ENCODE measurements at places on chromosomes 2 and 18.

- DNase-seq: no peak
These were observed 31.4 kb downstream of the INO80C start for GRCh38 chr18:35466334-35466733.

- DNase-seq: no peak
These were observed 10.1 kb downstream of the UGP2 start for GRCh38 chr2:63851691-63852311.

DNA sequence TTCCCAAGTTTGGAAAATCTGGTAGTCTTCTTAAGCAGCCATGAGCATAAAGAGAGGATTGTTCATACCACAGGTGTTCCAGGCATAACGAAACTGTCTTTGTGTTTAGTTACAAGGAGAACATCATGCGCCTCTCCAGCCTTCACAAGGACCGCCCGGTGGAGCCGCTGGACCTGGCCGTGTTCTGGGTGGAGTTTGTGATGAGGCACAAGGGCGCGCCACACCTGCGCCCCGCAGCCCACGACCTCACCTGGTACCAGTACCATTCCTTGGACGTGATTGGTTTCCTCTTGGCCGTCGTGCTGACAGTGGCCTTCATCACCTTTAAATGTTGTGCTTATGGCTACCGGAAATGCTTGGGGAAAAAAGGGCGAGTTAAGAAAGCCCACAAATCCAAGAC is 6.0 kb upstream of the MROH2A start:
- DNase-seq: no peak

GRCh38 chr2:206881708-206882410 is 57.5 kb upstream of the CPO start:
- DNase-seq: no peak

GRCh38 chr2:3725458-3726250 is 22.3 kb downstream of the DCDC2C start:
- DNase-seq: no peak

- no peak for DNase-seq
These were observed 30.6 kb downstream of the RTN4 start for GRCh38 chr2:55019526-55020258.

DNA sequence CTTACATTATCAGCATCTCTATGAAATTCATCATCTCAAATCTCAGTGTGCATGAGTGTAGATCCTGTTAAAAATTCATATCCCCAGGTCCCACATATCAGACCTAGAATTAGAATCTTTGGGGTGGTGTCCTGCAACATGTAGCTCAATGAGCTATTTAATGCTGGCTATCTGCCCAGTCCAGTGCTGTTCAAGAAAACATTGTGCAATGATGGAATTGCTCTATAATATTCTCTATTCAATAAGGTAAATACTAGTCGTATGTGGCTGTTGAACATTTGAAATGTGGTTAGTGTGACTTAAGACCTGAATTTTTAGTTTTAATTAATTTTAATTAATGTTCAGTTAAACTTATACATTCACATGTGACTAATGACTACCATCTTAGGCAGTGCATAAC is 127.4 kb downstream of the NOL4 start:
- no peak for DNase-seq

DNA sequence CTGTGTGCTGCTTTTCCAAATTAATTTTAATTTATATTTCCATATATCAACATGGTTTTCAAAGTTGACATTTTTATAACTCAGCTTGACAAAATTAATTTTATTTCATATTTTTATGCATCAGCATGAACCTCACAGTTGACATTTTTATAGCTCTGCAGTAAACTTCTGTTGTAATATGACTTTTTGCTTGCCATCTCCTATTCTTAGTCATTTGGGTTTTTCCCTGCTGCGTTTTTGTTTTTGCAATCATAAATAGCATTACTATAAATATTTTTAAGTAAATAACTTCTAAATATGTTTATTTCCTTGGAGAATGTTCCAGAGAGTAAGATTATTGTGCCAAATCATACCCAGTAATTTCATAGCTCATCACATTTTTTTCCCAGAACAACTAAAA is 21.0 kb upstream of the L3MBTL4 start:
- DNase-seq: no peak

DNA sequence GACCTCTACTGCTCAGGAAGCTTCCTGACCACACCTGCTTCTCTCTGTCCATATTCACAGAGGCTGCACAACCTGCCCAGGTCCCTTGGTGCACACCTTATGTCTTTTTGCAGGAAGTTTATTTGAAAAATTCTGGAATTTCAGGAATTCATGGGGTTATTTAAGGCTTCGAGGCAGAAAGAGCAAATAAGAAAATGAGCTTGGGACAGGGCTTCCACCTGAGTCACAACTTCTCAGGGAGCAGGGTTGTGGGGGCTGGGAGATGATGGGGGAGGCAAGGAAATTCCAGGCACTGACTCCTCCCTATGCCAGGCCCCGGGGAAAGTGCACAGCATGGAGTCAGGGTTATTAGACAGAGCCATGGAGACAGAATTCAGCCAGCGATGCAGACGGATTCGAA is 57.7 kb downstream of the INHBB start:
- DNase-seq: no peak

DNA sequence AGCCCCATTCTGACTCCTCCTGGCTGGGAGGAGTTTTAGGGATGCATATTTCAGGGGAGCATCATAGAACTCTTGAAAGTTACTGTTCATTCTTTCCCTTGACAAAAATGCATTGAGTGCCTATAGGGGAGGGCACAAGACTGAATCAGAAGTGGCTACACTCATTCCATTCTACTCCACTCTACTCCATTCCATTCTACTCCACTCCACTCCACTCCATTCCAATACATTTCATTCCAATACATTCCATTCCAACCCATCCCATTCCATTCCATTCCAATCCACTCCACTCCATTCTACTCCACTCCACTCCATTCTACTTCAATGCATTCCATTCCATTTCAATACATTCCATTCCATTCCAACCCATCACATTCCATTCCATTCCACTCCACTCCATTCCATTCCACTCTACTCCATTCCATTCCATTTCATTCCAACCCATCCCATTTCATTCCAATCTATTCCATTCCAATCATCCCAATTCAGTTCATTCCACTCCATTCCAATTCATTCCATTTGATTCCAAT is 110.8 kb downstream of the LOXHD1 start:
- DNase-seq: no peak

DNA sequence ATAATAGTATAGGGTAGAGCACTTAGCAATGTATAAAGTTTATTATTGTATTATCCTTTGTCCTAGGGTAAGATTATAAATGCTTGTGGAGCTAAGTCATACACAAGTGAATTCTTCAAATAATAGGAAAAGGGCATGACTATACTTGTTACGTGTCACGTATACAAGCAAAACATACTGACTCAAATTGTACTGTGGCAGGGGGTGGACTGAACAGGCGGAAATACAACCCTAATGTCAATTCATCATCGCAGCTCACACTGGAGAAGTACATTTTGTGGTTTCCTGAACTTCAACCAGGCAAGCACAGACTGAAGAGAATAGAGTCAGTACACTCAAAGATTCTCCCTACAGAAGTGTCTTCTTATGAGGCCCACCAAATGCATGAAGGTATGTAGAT is 201.0 kb downstream of the MBD2 start:
- no peak for DNase-seq

DNA sequence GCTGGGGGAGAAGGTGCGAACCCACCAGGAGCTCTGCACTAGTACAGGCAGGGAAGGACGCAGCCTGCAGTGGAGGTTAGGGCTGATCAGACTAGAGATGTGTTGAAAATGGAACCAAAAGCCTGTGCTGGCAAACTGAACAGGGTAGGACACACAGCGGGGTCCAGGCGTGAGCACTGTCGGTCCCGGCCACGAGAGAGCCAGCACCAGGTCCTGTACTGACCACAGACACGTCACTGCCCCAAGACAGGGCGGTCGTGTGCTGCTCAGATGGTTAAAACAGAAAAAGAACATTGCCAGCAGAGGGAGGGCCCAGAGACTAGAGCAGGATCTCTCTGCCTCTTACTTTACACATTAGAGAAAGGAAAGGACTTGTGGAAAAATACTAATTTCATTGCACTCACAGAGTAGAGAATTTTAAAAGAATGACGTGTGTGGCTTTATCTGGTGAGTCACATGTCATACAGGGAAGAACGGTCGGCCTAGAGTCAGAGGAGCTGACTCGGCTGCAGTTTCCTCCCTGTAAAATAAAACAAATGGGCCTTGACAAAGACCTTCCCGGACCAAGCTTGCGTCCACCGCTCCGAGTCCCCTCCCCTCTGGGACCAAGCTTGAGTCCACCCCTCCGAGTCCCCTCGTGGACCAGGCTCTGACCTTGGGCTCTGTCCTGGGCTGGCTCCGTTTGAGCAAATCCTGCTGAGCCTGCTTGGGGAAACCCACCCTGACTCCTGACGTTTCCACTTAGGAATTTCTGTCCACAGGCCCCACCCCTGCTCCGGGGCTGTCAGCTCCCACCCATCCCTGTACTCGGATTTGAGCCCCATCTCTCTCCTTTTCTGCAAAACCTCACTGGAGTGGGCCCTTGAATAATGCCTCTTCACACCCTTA is 16.7 kb upstream of the ADI1 start:
- DNase-seq: no peak

GRCh38 chr2:37302701-37303252 is 21.9 kb downstream of the PRKD3 start:
- DNase-seq: no peak

DNA sequence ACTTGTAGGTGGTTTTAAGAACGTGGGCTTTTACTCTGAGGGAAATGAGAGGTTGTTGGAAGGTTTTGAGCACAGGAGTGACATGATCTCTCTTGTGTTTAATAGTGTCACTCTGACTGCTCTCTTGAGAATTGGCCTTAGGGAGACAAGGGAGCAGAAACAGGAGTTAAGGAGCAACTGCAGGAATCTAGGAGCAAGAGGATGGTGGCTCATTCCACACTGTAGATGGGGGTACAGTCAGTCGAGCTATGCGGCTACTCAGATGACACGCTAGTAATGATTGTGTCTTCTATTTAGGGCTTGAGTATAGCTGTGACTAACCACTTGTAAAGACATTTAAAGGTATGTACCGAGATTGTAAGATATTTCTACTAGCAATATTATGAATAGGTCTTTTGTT is 87.4 kb downstream of the RPRM start:
- DNase-seq: no peak

DNA sequence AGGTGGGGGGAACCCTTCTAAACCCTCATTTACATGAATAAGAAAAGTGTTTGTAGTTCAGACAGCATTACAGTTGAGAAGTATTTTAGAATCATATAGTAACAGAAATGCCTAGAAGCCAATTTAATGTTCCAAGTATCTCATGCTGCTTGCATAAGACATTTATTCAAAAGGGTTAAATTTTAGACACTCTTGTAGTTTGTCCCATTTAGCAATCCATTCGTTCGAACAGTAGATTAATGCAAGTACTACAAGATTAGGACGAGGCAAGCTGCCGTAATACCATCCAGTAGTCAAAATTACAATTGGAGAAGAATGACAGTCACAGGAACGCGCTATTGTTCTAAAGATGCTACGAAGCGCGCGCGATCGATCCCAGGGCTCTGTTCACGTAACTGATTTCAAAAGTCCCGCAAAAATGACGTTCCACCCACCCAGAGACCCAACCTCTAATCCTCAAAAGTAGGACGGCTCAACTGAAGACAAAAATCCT is 1.2 kb downstream of the TMEM237 start:
- no peak for DNase-seq

DNA sequence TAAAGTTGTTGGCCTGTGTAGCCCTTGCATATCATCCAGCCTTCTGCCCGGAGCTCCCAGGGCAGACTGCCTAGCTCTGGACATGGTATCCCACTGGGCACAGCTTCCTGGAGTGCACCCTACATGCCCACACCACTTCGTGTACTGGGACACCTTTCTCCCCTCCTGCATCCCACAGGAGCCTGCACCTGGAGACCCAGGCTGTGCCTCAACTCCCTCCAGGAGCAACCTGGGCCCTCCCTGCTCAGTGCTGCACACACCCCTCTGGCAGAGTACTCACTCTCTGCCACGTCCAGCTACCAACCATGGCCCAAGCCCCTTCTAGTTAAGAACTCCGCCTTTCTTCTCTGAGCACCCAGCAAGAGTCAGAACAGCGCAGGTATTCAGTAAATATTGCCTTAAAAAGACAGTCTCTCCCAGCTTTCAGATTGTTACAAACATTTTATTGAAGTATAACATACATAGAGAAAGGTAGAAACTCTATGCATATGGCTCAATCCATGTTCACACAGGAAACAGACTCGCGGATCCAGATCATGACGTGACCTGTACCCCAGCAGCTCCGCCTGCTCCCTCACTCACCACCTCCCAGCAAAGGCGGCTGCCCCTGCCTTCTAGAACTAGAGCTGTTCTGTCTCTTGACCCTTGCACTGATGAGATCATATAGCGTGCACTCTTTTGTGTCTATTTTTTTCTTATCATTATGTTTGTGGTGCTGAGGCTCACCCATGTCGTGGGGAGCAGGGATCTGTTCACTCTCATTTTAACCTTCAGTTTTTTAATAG is 98.4 kb upstream of the MYCN start:
- no peak for DNase-seq

DNA sequence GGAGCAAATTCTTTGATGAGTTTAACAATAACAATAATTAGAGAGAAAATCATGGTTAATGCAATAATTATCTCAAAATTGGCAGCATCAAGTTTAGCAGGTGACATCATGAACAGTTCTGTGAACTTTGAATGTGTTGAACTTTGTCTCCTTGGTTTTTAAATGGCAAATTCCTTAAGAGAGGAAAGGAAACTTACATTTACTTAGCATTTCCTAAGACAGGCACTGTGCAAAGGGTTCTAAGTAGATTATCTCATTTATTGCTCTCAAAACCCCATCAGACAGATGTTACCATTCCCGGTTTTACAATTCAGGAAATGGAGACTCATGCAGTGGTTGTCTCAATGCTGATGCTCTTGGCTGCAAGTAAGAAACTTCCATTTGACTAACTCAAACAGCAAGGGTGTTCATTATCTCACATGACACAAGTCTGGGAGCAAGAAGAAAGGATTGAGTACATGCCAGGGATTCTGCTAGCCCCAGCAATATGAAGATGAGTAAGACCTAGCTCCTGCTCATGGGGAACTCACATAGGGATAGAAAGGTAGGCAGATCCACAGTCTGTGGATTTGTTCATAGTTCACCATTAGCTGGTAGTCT is 81.3 kb upstream of the ITGA6 start:
- DNase-seq: no peak

DNA sequence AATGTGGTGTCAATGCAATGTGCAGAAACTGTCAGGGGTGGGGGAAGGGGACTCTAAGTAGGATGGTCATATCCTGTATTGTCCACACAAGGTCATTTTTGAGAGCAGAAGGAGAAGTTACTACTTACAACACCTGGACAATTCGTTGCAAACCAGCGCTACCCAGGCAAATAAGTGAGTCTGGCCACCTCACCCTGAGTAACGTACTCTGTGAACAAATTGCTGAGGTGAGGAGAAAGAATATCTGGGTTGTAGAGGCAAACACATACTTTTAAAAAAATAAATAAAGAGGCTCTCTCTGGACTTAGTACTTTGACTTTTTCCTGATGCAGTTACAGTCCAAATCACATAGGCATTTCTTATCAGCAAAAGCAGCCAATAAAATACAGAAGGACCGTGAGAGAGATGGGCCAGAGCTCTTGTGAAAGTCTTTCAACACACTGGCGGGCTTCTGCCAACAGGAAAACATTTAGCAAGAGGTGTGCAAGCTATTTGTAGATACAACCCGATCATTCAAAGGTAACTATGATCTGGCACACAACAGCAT is 268.2 kb upstream of the ID2 start:
- DNase-seq: no peak

Data from activated naive CD8-positive, alpha-beta T cell treated with anti-CD3 and anti-CD28 coated beads for 36 hours (primary cell).